ENCODE measurements at places on chromosomes 5 and 9.

DNA sequence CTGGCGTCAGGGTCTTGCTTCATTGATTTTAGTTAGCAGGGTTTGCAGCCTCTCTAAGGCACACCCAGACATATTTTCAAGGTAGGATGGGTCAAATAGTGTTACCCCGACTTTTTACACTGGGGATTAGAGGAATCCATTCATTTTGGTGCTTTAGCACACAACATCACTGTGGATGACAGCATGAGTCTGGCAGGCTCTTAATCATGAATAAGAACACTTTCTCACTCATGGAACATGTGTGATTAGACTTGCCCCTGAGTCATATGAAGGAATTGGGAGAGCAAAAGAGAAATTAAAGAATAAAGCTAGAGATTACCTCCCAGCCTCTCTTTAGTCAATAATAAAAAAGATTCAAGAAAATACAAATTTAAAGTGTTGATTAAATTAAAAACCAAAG is 175.6 kb downstream of the SEMA5A start:
- DNase-seq: no peak

GRCh38 chr9:114546851-114547250 is 40.7 kb upstream of the ATP6V1G1 start:
- DNase-seq: no peak

DNA sequence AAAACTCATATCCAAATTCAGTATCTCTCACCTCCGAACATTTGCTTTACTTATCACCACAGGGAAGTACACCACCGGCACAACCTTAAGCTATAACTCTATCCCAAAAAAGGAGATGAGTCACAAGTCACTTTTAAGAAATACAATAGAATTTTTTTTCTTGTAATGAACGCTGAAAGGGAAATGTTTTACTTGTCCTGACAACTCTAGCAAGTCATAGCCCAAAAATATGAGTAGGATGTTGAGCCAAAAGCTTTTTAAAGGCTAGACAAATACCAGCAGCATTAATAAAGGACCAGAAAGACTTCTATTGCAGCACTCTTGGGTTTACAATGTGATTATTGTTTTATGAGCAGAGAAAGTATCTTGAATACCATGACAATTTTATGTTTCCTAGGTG is 147.3 kb upstream of the FST start:
- DNase-seq: no peak

GRCh38 chr5:159515197-159515596 is 184.9 kb upstream of the IL12B start:
- DNase-seq: no peak

DNA sequence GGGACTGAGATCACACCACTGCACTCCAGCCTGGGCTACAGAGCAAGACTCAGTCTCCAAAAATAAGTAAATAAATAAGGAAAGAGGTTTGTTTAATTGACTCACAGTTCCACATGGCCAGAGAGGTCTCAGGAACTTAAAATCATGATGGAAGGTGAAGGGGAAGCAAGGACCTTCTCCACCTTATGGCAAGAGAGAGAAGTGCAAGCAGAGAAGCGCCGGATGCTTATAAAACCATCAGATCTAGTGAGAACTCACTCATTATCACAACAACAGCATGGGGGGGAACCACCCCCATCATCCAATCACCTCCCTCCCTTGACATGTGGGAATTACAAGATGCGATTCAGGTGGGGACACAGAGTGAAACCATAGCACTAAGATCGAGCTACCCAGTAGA is 22.8 kb upstream of the RGMB start:
- DNase-seq: peak; percentile 7

DNA sequence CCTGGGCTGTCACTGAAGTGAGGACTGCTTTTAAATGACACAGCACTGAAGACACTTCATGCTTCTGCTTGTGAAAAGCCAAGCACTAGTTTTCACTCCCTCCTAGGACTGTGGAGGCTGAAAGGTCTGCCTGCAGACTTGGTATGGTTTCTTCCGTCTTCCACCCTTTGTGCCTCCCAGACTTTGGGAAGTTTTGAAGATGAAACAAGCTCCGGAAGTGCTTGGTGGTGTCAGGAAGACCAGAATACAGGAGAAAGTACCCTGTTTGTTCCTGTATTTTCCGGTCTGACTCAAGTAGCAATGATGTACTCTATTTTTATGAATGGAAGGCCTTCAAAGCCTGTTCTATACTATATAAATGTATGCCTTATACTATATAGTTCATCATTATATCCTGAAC is 222.7 kb downstream of the PDZD2 start:
- no peak for DNase-seq

- DNase-seq: no peak
Observed at GRCh38 chr5:164958688-164959087, 1453.3 kb downstream of the MAT2B start.

DNA sequence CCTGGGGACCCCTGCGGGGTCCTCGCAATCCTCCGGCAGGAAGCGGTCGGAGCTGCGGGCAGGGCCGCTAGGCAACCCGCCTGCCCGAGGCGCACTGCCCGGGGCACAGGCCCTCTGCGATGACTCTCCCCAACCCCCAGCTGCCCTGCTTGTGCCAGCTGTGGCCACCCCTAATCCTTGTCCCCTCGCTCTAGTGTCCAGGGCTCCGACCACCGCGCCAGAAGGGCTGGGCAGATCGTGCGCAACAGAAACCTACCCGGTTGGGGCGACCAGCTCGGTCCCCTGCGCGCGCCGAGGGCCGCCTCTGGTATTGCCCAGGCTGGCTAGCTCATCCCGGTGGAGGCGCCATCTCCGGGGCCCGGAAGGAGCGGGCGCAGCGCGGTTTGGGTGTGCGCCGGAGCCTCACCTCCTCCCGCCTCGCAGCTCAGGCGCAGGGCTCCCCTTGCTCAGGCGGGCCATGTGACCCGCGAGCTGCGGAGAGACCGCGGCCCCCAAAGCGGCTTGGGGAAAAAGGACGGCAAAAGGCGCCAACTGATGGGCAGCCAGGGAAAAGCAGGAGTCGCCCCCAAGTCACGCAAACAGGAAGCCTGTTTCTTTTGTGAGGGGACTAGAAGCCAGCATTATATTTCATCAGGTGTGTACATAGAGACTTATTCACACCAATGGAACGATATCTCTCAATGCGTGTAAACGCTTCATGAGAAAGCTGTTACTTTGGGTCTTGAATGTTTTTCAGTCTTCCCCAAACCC is 46.8 kb upstream of the RNF20 start:
- peak; percentile 2 for DNase-seq

GRCh38 chr9:86909388-86909787 is 37.9 kb downstream of the GAS1 start:
- DNase-seq: no peak

GRCh38 chr9:6929441-6930215 is 171.9 kb downstream of the KDM4C start:
- DNase-seq: no peak

DNA sequence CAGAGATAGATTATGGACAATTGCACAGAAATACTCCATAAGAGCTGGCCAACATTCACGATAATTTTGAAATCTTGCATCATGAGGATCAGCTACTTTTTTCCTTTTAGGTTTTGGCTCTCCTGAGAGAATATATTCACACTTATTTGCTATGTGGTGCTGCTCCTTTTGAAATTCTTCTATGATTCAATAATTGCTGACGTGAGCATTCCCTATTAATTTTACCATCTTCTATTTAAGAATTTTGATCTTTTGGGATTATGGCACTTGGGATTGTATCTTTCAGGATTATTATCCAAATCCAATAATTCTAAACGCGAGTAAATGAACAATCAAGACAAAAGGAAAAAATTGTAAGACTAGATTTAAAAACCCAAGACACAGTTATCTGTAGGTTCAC is 358.8 kb downstream of the ELAVL2 start:
- no peak for DNase-seq

- no peak for DNase-seq
Observed at GRCh38 chr5:84080908-84081307, 303.8 kb downstream of the EDIL3 start.

DNA sequence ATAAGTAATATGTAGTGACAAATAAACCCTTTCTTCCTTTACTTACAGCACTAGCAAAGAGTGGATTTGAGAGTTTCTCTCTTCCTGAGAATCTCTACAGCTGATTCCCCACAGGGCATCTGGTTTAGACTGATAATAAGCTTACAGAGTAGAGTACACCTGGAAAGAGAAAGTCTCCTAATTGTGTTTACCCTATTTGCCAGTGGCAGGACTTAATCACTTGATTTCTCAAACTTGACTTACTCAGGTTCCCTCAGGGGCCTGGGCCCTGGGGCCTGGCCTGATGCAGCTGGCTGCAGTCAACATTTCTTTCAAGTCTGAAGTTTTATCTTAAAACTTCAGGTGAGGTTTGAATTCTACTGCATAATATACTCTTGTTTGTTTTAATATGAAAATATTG is 38.0 kb upstream of the UBTD2 start:
- no peak for DNase-seq

DNA sequence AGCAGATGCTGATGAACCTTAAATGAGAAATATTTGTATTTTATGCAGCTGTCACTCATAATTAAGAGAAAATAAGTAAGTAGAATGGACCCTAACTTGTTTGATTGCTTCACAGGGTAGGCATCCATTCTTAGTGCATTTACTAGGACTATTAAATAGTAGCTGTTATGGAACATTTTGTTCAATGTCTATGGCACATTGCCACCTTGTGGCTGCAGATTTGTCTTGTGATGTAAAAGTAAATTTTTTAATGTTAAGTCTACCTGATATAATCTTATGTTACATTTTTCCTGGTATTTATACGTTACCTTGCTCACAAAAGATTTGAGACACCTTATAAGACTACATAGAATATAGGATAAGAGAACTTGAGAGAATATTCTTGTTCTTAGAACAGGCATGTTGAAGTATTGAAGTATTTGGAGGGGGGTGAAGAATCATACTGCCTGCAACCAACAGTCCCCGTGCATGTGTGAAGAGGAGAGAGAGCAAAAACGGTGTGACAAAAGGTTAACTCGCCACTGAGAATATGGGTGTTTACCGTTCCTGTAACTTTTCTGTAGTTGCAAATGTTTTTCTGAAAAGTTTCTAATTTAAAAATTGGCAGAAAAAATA is 161.1 kb downstream of the MAST4 start:
- peak; percentile 16 for DNase-seq
